ENCODE measurements at places on chromosomes 5 and 9.

DNA sequence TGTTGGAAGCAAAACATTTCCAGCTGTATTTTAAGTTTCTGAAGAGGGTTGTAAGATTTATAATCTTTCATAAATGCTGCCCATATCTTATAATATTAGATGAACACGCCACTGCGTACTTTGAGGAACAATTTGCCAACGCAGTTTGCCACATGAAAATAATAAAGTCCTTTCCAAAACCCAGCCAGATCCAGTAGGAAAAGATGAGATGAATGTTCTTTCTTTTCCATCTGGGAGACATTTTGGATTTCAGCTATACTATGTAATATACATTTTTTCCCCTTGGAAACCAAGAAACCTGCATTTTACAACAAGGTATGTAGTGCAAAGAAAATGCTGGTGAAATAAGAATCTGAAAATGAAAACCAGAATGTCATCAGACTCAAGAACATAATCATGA lies 125.4 kb downstream of the NFIB start:
- DNase-seq, result no peak

DNA sequence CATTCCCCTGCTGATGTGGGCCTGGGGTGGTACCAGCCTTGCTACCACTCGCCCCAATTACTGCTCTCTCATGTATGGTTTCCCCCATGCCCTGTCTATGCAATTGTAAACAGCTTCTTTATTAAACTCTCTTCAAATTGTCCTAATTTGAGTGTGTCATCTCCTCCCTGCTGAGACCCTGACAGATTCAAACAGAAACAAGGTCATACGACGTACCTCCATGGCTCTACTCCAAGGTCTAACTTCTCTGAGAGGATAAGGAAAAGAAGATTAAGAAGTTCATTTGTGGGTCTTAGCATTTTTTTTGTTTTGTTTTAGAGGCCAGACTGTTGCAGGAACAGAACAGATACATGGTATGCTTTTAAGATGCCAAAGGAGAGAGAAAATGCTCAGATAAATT lies 38.0 kb downstream of the ABITRAM start:
- DNase-seq, result no peak

DNA sequence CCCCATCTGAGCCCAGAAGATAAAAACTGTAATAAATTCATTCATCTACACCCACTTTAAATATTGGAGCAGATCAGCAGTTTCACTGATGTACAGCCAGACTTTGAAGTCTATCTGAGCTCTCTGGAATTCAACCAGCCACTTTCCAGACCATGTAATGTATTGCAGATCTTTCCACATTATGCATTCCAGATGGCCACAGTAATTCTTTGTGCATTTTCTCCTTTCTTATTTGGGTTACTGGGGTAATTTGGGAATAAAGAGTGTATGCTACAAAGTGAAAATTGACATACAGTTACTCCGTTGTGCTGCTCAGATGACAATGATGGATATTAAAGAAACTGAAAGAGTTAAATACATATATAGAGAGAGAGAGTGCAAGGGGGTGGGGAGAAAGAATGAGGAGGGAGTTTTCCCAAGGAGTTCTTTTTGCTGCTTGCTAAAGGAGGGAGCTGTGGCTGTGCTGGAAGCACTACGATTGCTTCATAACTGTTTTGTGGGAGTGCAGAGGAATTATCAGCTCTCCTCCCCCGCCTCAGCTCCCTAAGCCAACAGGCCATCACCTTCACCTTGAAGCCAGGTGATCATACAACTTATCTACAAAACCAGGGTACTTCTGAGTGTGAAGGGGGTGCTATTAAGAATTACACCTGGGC lies 152.8 kb downstream of the GAS1 start:
- no peak for DNase-seq

DNA sequence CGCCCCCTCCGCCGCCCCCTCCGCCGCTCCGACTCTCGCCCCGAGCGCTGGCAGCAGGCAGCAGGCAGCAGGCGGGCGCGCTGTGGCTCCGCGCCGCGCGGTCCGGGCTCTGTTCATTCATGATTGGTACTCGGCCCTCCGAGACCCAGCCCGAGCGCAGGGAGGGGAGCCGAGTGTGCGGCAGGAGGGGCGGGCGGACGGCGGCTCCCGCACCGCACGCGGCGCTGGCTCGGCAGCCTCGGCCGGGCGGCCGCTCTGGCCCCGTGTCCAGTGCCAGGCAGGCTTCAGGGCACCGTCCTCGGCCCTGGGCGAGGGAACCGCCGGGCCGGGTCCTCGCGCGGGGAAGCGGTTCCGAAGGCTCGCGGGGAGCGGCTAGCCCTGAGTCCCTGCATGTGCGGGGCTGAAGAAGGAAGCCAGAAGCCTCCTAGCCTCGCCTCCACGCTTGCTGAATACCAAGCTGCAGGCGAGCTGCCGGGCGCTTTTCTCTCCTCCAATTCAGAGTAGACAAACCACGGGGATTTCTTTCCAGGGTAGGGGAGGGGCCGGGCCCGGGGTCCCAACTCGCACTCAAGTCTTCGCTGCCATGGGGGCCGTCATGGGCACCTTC lies at the start of gene KCNIP1:
KCNIP1 (plus strand) TSS at position 31 of the 607 bp plus-strand sequence.
- no peak for DNase-seq

DNA sequence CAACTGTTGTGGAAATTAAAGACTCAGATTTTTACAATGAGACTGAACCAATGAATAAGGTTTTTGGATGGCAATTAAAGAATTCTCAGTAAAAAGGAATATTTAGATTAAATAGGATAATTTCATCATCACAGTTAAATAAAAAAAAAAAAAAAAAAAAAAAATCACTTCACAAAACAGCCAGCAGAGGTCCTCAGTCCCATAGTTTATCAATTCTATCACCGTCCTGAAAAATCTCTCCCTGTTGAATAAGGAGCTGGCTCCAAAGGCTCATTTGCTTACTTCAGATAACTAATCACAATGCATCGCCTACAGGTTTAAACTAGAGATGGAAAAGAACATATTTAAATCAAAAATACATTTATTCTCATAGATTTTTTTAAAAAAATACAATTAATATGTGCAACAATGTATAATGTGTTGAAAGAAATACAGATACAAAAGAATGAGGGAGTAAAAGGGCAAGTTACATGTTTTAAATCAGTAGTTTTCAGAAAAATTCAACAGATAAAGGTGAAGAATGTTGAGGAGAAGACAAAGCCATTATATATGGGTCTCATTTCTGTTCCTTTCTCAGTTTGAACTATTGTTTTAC lies 175.8 kb upstream of the CHD1 start:
- DNase-seq, result peak; percentile 44

DNA sequence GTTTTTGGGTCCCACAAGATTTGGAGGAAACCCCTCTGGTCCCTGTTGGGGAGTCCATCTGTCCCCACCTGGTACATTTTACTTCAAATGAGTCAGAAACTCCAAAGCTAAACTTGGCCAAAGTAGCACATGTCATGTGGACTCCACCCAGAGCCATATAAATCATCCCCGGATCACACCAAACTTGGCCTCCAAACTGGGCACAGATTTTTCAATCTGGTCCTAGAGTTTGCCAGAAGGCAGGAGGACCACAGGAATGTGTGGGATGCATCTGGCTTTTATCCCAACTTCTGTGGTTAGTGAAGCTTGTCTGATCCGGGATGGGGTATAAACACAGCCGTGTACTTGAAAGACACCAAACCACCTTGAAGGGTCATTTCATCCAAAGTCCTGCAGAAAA lies 66.3 kb downstream of the MAT2B start:
- no peak for DNase-seq

- no peak for DNase-seq
These were observed at the start of gene S1PR3 for GRCh38 chr9:88991066-88992034. Gene S1PR3, plus strand, starts transcription at chr9:88991468. Its CDS starts 9,733 bp downstream, at chr9:89001201.

- peak; percentile 63 for DNase-seq
These were observed 848 bp downstream of the RAD50 start for GRCh38 chr5:132557478-132558172.
